ENCODE measurements at places on chromosomes 11 and 22.

- DNase-seq, result no peak
- no peaks in the 10 kb centered on the region for H3K27me3 ChIP-seq
- peaks cover 7% of the 10 kb centered on the region for H3K4me1 ChIP-seq
- H3K36me3 ChIP-seq, result peaks cover 6% of the 10 kb centered on the region
- no peak overlapping the region for H3K4me3 ChIP-seq
- no peak overlapping the region for H3K27ac ChIP-seq
These were observed 111.2 kb downstream of the LRRC32 start for GRCh38 chr11:76559346-76559745.

- DNase-seq, result peak; percentile 93
- peak overlapping the region; percentile 21 for H3K4me3 ChIP-seq
- H3K36me3 ChIP-seq, result no peaks in the 10 kb centered on the region
- H3K4me1 ChIP-seq, result peaks cover 26% of the 10 kb centered on the region
- H3K27ac ChIP-seq, result peak overlapping the region; percentile 68
- no peaks in the 10 kb centered on the region for H3K27me3 ChIP-seq
These were observed 6.8 kb downstream of the ST14 start for GRCh38 chr11:130166457-130166784.

- no peaks in the 10 kb centered on the region for H3K27me3 ChIP-seq
- no peak overlapping the region for H3K27ac ChIP-seq
- H3K4me3 ChIP-seq, result no peak overlapping the region
- no peak for DNase-seq
These were observed 87.8 kb upstream of the CLNS1A start for GRCh38 chr11:77725433-77725832.

DNA sequence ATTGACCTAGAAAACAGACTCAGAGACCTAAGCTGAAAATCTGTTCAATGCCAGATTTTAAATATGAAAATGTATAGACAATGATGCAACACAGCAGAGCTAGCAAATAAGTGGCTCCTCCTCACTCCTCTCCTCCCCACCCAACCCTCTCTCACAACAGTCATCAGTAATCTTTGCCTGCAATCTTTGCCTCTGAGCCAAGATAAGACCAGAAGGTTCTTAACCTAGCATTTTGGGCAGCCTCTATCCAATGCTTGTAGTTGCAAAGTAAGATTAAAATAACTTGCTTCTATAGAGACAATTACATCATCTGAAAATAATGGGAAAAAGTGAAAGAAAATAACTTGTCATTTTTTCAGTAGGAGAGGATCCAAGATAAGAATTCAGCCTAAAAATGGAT, 117.3 kb downstream of the PARVA start:
- H3K4me3 ChIP-seq, result no peak overlapping the region
- H3K4me1 ChIP-seq, result no peaks in the 10 kb centered on the region
- no peaks in the 10 kb centered on the region for H3K27me3 ChIP-seq
- H3K27ac ChIP-seq, result no peak overlapping the region
- H3K36me3 ChIP-seq, result peaks cover 26% of the 10 kb centered on the region
- DNase-seq, result peak; percentile 18

DNA sequence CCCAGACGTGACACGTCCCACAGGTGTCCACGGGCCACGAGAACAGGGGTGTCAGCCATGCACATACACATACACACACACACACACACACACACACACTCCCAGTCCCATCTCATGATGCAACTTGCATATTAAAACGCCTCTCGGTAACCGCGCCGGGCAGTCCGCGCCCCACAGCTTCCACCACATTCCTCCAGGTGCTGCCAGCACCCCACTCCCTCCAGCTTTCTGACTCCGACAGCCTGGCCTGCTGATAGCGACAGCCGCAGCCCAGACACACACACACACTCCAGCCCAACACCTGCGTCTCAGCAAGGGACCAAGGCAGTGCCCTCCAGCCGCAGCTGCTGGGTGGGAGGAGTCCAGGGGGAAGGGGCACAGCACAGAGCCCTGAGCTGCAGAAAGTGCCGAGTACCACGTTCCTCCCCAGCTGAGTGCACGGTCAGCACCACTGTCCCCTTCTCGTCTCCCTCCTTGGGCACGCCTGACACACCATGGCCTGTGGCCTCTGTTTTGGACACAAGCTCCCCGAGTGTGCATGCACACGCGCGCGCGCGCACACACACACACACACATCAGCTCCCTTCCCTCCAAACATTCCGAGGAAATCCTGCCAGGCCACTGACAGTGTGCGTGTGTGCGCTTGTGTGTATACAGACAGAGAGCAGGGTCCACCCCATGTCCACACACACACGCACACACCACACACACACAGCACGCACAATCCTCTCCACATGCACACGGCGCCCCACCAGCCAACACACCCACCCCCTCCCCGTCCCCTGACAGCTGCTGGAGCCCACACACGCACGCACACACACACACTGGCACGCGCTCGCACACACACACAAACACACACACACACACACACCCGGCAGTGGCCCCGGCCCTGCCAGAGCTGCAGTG, 1.2 kb downstream of the ELFN2 start:
- H3K4me1 ChIP-seq, result peaks cover 27% of the 10 kb centered on the region
- H3K27me3 ChIP-seq, result no peaks in the 10 kb centered on the region
- H3K4me3 ChIP-seq, result peak overlapping the region; percentile 76
- no peak for DNase-seq
- H3K27ac ChIP-seq, result no peak overlapping the region

GRCh38 chr11:72069787-72070251, 10.5 kb downstream of the NUMA1 start:
- no peaks in the 10 kb centered on the region for H3K27me3 ChIP-seq
- H3K36me3 ChIP-seq, result peaks cover 23% of the 10 kb centered on the region
- peak; percentile 86 for DNase-seq
- peaks cover 59% of the 10 kb centered on the region for H3K4me1 ChIP-seq
- peak overlapping the region; percentile 96 for H3K27ac ChIP-seq
- peak overlapping the region; percentile 72 for H3K4me3 ChIP-seq

DNA sequence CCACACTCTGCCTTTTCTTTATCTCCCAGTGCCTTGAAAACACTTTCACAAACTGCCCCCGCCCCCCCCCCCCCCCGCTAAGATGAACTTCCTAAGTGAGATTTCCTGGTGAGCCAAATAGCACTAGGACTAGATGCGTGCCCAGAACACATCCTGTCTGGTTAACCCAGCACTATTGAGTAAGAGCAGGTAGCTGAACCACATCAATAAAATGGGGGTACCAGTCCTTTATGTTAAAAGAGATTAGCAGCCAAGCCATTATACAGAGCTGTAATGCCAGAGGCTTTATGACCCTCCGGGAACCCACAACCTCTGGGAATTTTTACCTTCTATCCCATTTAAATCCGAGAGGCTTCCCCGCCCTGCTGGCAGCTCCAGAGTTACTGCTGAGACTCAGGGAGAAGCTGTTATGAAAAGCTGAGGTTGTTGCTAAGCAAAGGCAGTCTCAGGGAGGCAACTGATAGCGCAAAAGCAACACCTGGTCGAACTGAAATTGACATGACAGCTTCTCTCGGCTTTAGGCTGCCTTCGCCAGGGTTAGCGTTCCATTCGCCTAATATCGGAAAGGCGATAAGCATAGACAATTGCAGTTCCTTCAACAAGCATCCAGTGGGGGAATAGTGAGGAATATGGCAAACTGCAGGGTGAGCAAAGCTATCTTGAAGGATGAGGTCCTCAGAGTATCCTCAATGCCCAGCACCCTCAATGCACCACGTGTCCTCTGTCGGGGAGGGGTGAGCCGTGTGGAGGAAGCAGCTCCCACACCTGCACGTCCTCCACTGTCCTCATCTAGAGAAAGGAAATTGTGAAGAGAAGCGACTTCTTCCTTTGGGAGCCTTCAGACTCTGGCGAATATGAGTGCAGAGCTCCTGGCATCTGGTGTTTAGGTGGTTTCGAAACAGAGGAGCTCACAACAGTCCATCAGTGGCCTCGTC, 977.0 kb downstream of the NTM start:
- no peaks in the 10 kb centered on the region for H3K27me3 ChIP-seq
- H3K4me3 ChIP-seq, result no peak overlapping the region
- H3K36me3 ChIP-seq, result no peaks in the 10 kb centered on the region
- no peak overlapping the region for H3K27ac ChIP-seq
- DNase-seq, result no peak
- H3K4me1 ChIP-seq, result no peaks in the 10 kb centered on the region

DNA sequence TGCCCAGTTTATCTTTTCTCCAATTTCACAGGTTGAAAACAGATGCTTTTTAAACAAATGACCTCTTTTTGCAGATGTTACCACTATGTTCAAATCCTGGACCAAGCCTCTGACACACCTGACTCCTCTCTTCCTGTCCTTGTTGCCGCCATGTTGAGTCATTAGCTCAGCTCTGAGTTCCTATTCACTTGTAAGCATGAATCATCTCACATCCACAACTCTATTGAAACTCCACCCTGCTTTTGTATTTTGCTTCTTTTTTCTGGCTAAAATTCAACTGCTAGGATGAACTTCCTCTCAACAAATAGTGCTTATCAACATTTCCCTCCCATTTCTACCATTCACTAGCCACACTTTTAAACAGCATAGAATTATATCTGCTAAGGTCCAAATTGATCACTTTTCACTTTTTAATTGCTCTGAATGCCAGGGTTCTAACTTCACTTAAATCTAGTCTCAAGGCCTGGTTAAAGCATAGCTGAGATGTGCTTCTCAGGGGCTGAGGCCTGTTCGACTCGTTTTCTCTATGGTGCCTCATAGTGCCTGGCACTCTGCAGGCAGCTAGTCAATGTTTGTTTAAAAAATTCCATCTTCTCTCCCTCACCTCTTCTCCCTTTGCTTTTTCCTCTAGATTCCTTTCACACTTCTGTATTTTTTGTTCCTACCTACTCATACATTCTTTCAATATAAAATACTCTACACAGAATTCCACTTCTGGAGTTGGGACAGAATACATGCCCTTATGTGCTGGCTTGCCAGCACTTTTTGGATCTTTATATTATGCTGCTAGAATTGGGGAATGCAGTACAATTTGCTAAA, 3.9 kb downstream of the JOSD1 start:
- peaks cover 33% of the 10 kb centered on the region for H3K4me1 ChIP-seq
- DNase-seq, result peak; percentile 83
- H3K27ac ChIP-seq, result peak overlapping the region; percentile 81
- peaks cover 37% of the 10 kb centered on the region for H3K36me3 ChIP-seq
- H3K4me3 ChIP-seq, result peak overlapping the region; percentile 79

Measured in MCF 10A (cell line).